ENCODE measurements at places on chromosomes 6 and 20. TPM values are rescaled to one million over a fixed set of nuclear protein-coding genes. Genes with fewer than 3 reads are reported as not detected.

GRCh38 chr6:83231146-83231545 is 38.0 kb downstream of the RWDD2A start:
- DNase-seq = no peak

Gene MAP3K4
- total RNA-seq = 24.1 TPM

Gene TEAD3
- total RNA-seq = 17.6 TPM

- no peak for DNase-seq
Measured at GRCh38 chr20:25339608-25340007, 51.0 kb downstream of the ABHD12 start.

DNA sequence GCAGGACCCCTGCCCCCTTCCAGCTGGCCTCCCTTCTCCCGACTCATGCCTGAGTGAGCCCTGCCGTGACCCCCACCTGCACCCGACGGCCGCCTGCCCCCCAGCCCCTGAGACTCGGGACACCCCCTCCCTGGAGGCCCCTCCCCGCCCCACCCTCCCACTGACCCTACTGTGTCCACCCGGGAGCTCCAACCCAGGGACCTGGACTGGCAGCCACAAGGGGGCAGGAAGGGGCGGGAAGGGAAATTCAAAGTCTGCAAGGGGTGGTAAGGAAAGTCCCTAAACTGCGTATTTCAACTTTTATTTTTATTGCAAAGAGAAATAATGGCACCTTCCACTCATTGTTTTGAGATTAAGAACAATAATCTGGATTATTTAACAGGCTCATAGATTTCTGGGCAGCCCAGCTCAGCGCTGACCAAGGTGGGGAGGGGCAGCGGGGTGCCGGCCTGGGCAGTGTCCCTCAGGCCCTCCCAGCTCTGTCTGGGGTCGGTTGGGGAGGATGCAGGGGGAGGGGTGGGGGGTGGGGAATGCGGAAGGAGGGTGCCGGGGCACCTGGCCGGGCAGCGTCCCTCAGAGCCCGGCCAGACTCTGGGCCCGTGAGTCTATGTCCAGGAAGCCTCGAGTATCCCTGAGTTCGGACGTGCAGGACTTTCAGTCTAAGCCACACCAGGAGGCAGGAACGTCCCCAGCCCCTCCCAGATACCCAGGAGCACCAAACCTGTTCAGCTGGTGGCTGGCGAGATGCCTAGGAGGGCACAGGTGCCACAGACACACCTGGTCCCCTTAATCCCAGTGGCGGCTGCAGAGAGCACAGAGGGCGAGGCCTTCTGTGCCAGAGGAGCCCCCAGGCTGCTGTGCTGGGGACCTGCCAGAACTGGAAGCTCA is 1.3 kb upstream of the PTK6 start:
- no peak for DNase-seq

GRCh38 chr6:71724456-71725125 is 161.8 kb upstream of the RIMS1 start:
- no peak for DNase-seq

DNA sequence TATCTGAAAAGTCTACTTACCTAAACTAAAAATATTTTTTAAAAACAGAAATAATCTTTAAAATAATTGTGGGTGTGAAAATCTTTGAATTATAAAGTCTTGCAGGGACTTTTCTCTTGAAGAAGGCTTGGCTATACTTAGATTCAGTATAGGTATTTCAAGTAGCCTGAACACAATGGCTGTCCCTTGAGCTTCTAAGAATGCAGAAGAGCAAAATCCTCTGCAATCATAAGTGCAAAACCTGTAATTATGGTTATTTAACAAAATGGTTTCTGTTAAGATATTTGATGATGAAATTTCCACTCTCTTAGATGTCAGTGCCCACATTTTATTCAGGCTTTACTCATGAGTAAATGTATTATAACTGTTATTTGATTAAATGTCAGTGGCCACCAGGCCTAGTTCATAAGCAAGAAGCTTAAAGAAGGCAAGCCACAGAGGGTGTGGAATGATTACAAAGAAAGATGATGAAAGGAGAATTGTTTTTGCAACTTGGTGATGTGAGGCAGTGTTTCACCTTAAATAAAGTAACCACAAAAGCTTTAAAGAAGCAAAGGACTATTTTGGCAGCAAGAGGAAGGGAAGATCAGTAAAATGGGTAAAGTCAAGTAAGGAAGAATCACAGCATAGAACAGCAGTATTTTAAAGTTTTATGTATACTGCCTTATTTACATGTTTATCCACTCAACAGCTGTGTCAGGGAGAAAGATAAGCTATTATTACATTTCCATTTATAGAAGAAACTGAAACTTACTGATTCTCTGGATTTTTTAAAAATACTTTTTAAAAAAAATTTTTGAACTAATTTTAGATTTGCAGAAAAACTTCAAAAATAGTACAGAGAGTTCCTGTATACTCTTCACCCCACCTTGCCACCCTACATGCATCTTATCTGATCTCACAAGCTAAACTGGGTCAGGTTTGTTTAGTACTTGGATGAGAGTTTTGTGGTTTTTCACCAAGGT is 351.2 kb upstream of the RUNX2 start:
- no peak for DNase-seq

Gene SLC22A16
- total RNA-seq = 2.9 TPM
